ENCODE measurements at places on chromosomes 4 and X.

DNA sequence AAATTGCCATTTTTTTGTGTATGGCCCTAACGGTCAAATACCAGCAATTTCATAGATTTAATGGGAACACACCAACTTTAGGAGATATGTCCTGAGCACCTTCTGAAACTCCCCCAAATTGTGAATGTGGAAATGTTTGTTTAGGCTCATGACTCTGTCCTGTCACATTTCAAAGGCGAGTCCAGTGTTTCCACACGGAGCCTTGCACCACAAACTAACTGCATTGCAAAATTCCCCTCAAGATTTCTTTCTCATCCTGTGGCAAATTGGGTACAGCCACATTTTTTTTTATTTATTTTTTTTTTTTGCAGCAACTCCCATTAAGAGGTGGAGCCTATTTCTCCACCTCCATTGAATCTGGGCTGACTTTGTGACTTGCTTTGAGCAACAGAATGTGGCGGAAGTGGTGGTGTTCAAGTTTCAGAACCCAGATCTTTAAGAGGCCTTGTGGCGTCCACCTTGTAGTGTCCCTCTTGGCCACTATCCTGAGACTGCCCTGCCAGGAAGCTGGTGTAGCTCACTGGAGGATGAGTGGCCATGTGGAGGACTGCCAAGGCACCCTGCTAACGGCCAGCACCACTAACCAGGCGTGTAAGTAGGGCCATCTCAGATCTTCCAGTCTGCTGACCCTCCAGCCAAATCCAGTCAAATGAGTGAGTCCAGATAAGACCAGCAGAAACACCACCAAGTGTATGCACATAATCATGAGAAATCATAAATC is 172.4 kb upstream of the SCML1 start:
- DNase-seq = no peak

GRCh38 chrX:110418316-110419235 is 59.9 kb downstream of the RTL9 start:
- peak; percentile 62 for DNase-seq

DNA sequence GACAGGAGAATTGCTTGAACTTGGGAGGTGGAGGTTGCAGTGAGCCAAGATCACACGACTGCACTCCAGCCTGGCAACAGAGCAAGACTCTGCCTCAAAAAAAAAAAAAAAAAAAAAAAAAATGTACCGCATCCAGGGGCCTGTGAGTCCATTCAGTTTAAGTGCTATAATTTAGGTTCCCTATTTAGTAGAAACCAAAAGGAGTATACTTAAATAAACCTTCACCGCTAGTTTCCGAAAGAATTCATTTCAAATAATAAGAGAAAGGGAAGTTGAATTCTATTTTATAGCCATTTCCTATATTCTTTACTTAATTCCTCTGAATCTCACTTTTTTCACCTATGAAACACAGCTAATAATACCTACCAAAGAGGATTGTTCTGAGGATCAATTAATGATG is 20.8 kb upstream of the LRBA start:
- DNase-seq = no peak

GRCh38 chrX:139881572-139881971 is 51.3 kb downstream of the ATP11C start:
- DNase-seq = no peak

GRCh38 chr4:151129796-151130195 is 30.4 kb downstream of the RPS3A start:
- no peak for DNase-seq

DNA sequence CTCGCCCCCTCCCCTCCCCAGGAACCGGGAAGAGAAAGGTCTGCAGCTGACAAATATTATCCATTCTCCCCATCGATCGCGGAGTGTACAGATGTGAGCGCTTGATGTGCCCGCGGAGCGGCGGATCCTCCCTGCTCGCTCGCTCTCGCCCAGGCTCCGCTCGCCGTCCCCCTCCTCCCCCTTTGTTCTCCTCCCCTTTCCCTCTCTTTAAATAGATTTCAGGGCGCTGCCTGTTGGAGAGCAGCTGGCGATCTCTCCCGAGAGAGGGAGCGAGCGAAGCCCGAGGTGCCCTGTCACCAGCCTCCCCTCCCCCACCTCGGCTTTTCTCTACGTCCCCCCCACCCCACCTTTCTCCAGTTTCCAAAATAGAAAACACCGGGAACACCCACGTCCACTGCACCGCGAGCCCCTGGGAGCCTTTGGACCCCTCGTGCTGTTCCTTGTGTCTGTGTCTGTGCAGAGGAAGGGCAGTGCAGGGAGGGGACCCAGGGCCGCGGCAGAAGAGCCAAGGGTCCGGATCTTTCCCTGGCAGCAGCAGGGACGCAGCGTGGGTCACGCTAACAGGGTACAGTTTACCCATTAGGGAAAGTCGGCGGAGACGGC is 56.6 kb upstream of the BCOR start:
- peak; percentile 81 for DNase-seq

DNA sequence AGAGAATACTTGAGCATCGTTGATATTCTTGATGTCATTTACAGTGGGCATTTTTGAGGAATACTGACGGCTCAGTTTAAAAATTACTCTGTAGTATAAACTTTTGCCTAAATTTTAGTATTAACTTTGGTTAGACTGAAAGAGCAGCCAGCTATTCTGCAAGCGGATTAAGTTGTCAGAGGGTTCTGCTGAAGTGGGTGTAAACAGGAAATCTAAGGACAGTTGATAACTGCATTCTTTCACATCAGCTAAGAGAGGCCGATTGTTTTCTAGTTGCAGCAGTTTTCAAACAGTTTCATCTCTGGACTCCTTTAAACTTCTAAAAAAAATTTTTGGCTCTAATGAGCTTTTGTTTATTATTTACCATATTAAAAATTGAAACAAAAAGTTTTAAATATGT is 149.6 kb downstream of the RAPGEF2 start:
- no peak for DNase-seq

DNA sequence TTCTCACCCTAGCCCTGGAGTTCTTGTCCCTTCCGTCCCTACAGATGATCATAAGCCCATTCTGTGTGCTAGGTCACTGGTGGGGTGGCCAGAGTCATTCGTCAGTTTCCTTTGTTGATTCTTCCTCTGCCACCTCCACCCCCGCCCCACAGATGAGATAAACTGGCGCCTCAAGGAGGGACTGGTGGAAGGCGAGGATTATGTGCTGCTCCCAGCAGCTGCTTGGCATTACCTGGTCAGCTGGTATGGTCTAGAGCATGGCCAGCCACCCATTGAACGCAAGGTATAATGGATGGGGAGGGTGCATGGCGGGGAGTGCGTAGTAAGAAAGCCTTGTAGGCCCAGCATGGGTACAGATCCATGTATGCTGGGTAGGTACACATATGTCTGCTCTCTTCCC is 6.4 kb downstream of the USP11 start:
- DNase-seq = no peak

DNA sequence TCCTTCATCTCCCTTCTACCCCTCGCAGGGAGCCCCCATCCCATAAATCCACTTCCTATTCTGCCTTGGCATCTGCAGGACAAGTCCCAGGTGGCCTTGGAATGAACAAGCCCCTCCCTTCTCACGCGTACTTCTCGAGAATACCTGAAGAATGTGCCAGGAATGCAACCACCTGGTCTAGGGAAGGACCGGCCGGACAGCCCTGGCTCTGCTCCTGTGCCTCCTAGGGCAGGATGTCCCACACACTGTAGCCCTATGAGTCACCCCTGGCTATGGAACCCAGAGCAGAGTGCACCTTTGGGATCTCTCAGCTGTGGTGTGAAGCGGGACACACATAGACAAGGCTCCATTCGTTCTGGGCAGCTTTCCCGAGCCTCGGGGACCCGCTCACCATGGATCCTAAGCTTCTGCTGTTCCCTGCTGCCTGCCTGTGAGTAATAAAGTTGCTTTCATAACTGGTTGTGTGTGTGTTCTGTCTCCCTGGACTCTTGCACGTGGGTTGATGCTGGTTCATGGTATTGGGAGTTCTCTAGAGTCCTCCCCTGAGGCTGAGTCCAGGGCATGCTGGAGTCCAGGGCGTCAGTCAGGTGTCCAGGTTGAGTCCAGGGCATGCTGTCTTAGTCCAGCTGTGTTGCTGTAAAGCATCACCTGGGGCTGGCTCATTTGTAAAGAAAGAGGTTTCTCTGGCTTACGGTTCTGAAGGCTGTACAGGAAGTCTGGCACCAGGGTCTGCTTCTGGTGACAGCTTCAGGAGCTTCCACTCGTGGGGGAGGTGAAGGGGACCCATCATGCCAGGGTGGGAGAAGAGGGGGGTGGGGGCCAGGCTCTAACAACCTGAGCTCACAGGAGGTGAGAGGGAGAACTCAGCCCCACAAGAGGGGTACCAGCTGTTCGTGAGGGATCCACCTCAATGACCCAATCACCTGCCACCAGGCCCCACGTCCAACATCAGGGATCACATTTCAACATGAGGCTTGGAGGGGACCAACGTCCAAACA is 7.4 kb upstream of the PDE6B start:
- DNase-seq = no peak

DNA sequence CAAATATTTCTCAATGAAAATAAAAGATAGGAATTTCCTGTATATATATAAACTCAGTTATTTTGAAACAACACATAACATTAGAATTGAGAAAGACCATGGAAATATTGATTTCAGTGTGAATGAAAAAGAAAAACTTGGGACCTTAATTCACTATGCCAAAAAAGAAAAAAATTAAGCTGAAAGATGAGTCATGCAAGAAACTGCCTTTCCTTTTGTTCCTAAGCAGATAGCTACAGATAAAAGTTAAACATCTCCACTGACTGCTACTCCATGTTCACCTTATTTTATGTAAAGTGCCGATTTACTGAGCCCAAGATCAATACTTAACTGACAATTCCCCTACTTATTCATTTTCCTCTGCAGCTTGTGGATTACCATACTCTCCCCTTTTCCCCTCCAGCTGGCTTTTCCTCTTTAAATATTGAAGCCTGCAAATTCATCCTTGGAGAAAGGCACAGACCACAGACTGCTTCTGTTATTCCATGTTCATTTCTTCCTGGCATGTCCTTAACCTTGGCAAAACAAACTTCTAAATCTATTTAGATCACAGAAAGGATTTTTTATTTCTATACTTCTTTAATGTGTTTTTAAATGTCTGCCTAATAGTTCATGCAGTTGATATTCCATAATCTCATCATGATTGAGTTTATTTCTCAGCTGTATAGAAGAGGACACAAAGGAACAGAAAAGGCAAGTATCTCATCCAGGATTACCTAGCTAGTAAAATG is 40.5 kb upstream of the YTHDC1 start:
- DNase-seq = no peak

GRCh38 chr4:185740471-185740873 is 71.5 kb downstream of the SORBS2 start:
- no peak for DNase-seq

DNA sequence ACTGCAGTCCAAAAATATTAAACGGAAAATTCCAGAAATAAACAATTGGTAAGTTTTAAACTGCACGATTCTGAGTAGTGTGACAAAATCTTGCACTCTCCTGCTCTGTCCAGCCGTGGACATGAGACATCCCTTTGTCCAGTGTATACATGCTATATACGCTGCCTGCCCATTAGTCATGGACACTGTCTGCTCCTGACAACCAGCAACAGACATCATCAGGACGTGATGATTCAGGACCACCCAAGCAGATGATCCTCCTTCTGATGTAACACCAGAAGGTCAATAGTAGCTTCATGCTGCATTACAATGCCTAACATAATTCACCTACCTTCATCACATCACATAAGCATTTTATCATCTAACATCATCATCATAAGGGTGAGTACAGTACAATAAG is 36.3 kb downstream of the ATRX start:
- no peak for DNase-seq

DNA sequence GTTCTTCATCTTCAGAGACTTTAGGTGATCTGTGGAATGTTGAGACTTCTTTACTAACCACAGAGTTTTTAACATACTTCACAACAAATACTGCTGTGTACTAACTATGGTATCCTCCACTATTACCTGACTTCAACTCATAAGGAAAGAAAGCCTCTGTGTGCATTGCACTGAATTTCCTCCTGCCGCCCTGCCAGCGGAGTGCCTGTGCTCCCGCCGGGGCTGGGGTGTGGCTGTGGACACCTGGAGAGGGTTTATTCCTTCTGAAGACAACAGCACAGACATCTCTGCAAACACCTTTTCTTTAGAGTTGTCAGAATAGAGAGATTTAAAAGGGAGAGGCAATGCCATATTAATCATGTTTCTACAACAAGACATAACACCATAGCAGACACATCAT is 63.3 kb downstream of the FAT1 start:
- no peak for DNase-seq

DNA sequence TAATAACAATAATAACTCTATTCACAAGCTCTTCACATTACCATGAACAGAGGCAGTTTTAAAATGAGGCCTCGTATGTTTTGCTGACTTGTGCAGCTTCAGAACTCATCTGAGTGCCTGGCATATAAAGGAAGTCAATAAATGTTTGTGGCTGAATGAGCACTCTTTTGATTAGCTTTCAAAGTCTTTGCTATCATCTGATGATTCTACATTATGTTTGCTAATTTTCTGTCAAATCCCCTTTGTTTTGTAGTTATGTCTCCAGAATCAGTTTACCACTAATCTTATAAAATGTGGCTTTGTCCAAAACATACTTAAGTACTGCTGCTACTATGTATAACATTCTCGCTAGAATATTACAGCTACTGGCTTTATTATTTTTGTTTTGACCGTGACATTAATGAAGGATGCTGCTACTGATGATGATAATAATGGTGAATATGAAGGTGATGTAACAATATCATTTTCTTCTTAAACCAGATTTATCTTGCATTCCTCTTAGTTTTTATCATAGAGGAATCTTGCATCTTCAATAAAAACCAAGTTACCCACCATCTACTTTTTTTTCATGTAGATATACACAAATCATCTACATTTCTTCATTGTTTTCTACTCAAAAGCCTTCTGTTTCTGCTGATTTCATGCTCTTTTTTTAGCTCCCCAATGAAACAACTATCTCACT is 384.5 kb downstream of the NAF1 start:
- no peak for DNase-seq

GRCh38 chr4:168710353-168710946 is 213.6 kb downstream of the PALLD start:
- DNase-seq = no peak

- DNase-seq = no peak
These were observed 1.7 kb downstream of the SLC9B2 start for GRCh38 chr4:103074744-103075434.

- DNase-seq = no peak
These were observed 82.1 kb downstream of the PPP1R2C start for GRCh38 chrX:42695800-42696358.

- no peak for DNase-seq
These were observed 67.1 kb downstream of the RXFP1 start for GRCh38 chr4:158588777-158589176.

- DNase-seq = no peak
These were observed 7.7 kb downstream of the ERVMER34-1 start for GRCh38 chr4:52743444-52744019.

GRCh38 chrX:112753116-112753515 is 73.4 kb upstream of the LHFPL1 start:
- no peak for DNase-seq

DNA sequence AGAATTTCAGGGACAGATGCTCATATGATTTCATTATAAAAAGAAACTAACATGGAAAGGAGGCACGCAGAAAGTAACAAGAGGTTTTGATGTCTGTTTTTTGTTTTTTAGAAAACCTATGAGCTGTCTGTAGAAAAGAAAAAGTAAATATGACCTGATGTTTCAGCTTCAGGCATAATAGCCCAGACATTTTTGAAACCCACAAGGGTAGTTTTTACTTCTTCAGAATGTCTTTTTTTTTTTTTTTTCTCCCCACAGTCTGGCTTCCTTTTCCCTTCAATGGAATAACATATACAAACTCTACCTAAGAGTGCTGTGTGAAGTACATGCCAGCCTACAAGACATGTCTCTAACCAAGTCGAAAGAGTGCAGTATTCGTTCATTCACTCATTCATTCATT is 18.3 kb upstream of the STX18 start:
- no peak for DNase-seq

GRCh38 chrX:13693341-13693961 is 4.5 kb downstream of the RAB9A start:
- no peak for DNase-seq
